ENCODE measurements at places on chromosomes 7 and 10. TPM values are rescaled to one million over a fixed set of nuclear protein-coding genes. Genes with fewer than 3 reads are reported as not detected.

The ITIH5 gene
- not detected for total RNA-seq

DNA sequence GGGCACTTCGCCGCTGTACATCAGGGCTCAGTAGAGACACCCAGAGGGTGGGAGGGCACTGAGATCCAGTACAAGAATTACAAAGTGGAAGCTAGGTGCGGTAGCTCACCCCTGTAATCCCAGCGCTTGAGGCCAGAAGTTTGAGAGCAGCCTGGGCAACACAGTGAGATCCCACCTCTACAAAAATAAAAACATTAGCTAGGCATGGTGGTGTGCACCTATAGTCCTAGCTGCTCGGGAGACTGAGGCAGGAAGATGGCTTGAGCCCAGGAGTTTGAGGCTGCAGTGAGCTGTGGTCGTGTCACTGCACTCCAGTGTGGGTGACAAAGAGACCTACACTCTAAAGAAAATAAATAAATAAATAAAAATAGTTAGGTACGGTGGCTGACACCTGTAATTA, 64.0 kb downstream of the CLEC2L start:
- no peak for DNase-seq

GRCh38 chr10:111531690-111532089, 454.9 kb downstream of the ADRA2A start:
- DNase-seq: no peak

The LIPF gene
- not detected for total RNA-seq

The DCLRE1C gene
- total RNA-seq: 10.4 TPM

The INA gene
- total RNA-seq: not detected

DNA sequence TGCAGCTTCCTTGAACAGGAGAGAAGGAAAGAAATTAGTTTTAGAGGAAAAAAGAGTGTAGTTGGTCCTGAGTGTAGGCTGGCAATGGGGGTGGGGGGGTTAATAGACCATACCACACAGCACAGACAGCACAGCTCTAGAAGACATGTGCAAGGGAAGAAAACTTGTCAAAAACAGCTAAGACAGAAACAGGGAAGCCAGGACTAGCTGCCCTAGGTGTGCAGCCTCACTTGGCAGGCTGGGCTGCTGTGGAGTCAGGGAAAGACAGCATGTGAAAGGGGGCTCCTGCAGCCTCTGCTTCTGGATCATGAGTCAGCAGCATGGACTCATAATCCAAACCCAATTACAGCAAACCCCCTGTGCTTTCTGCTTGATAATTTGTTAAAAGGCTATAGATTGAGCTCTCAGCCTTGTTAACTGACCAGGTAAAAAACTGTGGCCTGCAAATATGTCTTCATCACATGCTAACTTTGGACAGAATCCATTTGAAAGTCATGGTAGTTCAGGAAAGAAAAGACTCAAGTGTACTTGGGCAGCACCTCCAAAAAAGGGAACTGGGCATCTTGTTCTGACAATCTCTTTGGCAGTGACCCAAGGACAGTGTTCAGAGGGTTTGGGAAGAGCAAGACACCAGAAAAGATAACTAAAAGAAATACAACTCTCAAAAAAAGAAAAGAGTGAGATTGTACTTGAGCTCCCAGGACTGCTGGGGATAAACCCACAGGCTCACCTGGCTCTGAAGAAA, 142.2 kb upstream of the VWC2 start:
- no peak for DNase-seq

The AOC1 gene
- total RNA-seq: not detected

The SUN3 gene
- not detected for total RNA-seq

The HOXA7 gene
- total RNA-seq: not detected

GRCh38 chr10:35559416-35559815, 45.7 kb upstream of the GJD4 start:
- DNase-seq: no peak

GRCh38 chr10:63375458-63375857, 90.3 kb downstream of the JMJD1C start:
- peak; percentile 3 for DNase-seq

DNA sequence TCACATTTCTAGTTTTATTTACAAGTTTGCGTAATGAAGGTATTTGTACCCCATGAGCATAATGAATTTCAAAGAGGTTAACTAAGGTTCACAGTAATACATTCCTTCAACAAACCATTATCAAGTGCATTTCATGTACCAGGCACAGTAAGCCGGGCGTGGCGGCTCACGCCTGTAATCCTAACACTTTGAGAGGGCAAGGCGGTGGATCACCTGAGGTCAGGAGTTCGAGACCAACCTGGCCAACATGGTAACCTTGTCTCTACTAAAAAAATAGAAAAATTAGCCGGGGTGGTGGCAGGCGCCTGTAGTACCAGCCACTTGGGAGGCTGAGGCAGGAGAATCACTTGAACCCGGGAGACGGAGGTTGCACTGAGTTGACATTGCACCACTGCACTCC, 4.3 kb upstream of the EIF3A start:
- no peak for DNase-seq

The FAM25C gene
- not detected for total RNA-seq

The GPRIN2 gene
- not detected for total RNA-seq

GRCh38 chr7:45610019-45610418, 35.9 kb downstream of the ADCY1 start:
- DNase-seq: no peak

DNA sequence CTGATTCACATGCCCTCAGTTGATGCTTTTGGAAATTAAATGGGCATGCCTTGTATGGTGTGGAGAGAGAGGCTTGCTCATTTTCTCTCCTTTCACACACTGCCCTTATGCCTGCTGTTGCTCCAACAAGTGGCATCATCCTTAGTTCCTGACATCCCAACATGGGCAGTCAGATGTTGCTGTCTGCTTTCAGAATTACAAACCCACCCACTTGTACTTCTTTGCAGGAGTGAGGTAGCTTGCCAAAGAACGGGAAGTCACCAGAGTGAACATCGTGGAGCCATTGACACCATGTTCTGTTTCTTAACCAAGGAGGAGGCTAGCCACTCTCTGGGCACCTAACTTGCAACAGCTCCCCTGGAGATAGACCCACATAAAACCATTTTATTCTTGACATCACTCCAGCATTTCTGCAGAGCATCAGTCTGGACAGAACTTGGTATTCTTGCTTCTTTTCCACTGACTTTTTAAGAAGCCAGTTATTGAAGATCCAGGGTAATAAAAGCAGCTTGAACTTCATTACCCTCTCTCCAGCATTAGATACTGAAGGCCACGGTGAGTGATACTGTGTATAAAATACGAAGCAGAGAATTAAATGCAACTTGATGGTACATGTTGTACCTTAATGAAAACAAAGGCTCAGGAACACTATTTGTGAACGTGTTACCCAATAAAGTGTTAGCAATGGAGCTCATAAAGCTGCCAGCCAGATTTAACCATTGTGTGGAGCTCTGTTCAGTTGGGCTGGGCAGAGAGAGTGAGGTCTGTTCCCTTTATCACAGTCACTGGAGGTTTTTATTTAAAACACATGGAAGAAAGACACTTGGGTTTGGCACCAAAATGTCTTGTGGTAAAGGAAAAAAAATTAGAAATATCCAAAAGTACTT, 195.8 kb upstream of the HABP2 start:
- DNase-seq: no peak

DNA sequence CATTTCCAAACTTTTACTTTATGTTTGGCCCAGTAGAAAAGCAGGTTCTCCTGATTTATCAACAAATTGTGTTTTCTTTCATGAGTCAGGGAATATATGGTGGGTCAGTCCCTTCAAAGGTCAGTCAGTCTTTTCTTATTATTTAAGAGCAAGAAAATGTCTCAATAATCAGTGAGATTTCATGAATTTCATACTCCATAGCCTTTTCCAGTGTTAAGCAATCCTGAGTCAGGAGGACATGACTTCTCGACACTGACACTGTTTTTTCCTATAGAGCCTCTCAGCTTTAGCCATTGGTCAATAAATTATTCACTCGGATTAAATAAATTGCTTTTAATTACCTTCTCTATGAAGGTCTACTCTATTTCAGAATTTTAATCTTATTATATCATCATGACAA, 334.5 kb downstream of the SORCS1 start:
- no peak for DNase-seq

The PON1 gene
- total RNA-seq: not detected

GRCh38 chr7:144854839-144855424, 19.1 kb upstream of the TPK1 start:
- DNase-seq: peak; percentile 43

The OSBPL3 gene
- total RNA-seq: 20.9 TPM

DNA sequence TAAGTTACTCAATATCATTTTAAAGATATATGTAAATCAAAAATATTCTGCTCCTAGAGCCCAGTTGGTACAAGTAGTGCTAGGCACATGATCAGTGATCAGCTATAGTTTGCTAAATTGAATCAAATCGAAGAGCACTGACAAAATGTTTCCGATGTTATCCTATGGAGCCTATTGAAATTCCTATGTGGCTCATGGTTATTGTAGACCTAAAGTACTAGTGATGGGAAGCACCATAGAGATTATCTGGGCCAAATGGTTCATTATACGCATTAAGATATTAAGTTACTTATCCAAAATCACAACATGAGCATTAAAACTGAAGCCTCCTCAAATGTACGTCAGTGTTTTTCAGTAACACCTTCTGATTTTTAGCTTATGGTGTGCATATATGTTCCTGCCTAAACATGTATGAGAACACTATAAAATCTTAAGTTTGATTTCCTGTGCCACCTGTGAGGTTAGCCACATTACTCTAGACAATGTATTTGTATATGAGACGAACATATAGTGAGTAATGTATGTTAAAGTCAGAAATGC, 103.2 kb downstream of the IQUB start:
- DNase-seq: no peak

GRCh38 chr7:43769281-43769680, 10.8 kb downstream of the BLVRA start:
- no peak for DNase-seq

The PKD2L1 gene
- total RNA-seq: not detected

The GHRHR gene
- total RNA-seq: not detected

DNA sequence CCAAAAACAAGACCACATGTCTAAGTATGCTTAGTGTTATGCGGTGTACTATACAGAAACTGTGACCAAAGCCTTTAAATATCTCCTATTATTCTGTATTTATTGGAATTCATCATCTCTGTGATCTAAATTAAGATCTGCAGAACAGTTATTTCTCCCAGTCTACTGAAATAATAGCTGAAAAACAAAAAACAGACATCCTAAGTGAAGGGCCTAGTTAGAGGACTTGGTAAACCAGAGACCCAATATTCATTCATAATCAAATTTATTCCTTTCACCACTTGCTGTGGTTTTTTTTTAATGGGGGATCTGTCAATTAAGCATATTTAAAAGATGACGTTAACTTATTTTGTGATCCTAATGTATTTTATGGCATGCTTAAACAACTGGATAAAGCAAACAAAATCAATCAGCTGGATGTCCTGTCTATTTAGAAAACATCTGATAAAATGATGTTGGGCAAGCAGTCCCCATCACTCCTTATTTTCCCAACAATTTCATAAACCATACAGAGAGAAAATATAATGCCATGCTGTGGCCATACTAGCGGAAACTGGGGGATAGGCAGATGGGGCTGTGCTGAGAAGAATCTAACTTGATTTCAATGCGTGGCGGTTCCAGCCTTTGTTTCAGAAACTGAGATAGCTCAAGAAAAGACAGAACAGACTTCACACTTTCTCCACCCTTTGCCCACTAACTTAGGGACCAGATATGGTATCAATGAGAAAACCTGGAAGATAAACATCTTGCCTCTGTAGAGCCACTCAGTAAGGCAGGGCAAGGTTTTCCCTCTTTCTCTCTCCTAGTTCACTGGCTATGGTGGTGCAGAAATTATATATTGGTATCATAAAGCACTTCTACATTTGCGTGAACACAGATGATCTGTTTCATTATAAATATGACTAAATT, 32.9 kb downstream of the ICA1 start:
- DNase-seq: no peak

GRCh38 chr7:34421526-34421925, 236.5 kb upstream of the NPSR1 start:
- no peak for DNase-seq

DNA sequence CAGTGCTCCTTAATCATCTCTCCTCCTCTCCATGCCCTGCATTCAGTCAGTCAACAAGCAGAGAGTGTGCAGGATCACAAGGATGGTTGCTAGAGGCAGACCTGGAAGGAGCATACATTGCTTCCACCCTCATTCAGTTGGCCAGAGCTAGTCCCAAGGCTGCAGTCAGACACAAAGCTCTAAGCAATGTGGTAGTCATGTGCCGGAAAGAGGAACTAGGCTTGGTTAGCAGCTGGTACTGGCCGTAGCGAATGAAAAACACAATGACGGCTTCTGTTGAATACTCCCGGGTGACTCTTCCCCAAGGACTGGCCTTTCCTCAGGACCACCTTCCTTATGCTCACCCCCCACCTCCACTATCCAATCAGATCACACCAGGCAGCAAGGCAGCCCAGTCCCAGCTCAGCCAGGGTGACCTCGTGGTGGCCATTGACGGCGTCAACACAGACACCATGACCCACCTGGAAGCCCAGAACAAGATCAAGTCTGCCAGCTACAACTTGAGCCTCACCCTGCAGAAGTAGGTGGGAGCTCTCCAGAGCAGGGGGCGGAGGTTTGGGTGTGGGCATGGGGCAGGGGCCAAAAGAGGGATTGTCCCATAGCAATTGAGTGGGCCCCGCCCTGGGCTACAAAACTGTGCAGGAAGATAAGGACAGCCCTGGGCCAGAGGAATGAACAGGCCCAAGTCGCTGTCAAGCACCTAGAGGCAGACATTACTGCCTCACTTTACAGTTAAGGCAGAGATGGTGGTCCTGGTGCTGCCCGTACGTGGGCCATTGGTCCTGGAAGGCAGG, 10.9 kb downstream of the LDB3 start:
- no peak for DNase-seq

DNA sequence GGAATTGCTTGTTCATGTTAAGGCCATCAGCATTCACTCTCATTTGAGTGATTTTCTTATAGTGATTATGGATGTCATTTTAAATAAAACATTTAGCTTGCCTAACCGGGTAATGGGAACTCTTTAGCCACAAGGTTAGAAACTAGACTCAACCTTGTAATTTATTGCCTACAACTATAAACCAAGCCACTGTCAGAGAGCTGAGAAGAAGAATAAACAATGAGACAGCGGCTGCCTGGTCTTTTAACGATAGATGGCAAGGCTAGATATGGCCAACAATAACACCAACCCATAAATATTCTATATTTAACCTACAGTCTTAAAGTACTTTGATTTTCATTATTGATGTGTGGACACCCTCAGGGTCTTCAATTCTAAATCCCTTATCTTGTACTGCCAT, 27.8 kb upstream of the INHBA start:
- DNase-seq: no peak

GRCh38 chr10:122671355-122671754, 28.3 kb downstream of the C10orf120 start:
- DNase-seq: no peak

The HYCC1 gene
- 24.7 TPM for total RNA-seq

GRCh38 chr7:22810843-22811242, 11.8 kb downstream of the TOMM7 start:
- no peak for DNase-seq

GRCh38 chr7:90958647-90959046, 305.6 kb upstream of the FZD1 start:
- no peak for DNase-seq

DNA sequence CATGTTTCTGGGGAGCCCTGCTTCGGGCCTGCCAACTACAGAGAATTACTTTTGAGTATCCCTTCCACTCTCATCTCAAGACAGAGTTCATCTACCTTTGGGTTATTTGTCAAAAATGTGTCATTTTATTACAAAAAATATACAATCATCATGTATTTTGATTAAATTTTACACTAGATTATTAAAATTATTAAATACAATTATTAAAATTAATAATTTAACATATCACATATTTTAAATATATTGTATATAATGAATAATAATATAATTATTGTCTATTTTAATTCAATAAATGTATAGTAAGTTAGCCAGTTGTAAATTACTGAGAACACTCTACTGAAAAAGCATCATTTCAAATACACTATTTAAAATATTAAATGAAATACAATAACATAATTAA, 50.9 kb downstream of the FIGNL1 start:
- DNase-seq: no peak
